ENCODE measurements at places on chromosomes 12 and 14.

DNA sequence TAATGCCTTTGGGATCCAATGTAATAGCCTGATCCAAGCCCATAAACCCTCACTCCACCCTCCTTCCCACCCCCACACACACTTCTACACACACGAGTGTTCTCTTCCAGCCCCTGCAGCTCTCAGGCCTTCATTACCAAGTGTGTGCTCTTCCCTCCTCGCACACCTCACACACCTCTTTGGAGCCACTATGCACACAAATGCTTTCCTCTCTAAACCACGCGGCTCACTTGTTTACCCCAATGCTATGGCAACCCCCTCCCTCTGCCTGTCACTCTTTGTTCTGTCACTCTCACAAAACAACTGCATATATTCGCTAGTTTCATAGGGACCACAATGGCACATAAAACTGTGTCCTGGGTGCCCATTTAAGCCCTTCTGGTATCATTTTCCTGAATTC, 35.1 kb downstream of the PPP2R5E start:
- no peak for DNase-seq

- no peak for DNase-seq
These were observed 121.7 kb downstream of the ZNF664 start for GRCh38 chr12:124094733-124095132.

- DNase-seq = no peak
These were observed 82.7 kb upstream of the KITLG start for GRCh38 chr12:88662961-88663360.

DNA sequence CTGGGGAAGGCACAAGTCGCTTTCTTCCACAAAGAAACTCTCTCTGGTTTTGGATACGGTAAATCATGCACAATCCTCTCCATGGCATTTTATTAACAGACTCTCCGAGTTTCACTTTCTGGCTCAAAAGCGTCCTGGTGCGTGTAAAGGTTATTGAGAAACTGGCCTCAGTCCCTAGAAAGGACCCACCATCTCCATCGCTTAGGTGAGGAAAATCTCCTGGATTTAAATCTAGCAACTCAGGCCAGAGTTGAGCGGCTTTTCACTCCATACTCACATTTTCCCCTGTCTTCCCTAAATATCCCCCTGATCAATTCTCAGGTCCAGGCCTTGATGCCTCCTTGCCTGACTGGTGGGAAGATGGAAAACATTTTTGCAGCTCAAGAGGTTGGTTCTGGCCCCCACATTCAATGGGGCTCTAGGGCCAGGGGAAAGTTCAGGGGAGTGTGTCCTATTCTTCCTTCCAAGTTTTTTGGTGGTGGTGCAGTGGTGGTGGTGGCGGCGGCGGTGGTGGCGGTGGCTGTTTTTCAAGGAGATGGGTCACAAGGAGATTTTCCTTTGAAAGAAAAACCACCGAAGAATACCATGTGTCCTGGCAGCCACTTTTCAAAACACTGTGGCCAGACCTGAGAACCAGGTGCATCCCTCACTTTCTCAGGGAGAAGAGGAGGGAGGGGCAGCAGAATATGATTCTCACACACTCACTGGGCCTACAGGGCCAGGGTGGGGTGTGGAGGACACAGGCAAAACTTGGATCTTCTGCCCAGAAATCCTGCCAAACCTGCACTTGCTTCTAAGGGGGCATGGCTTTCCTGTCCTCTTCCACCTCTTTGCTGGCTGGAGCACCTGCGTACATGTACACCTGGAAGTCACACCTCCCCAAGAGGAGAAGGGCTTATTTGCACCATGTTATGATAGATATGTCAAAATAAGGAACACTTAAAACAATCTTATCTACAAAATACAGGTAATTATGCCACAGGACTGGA, 46.7 kb upstream of the PNMA1 start:
- no peak for DNase-seq

DNA sequence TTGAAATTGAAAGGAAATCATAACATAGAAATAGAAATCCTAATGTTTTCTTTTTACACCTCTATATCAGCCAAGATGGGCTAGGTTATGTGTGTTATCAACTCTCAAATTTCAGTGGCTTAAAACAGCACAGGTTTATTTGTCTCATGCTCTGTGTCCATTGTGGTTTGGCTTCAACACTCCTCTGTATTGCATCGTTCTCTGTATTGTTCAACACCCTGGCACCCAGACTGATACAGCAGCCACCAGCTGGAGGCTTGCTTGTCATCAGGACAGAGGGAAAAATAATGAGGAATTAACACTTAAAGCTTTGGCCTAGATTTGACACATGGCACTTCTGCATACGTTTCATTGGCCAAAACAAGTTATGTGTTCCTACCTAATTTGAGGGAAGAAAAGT, 234.2 kb upstream of the ARHGAP5 start:
- DNase-seq = no peak

GRCh38 chr14:51401756-51402155, 161.7 kb downstream of the TMX1 start:
- no peak for DNase-seq

GRCh38 chr12:6774499-6775062, 2.3 kb downstream of the LAG3 start:
- DNase-seq = no peak

- no peak for DNase-seq
These were observed 4.8 kb downstream of the MEG3 start for GRCh38 chr14:100830681-100831080.

DNA sequence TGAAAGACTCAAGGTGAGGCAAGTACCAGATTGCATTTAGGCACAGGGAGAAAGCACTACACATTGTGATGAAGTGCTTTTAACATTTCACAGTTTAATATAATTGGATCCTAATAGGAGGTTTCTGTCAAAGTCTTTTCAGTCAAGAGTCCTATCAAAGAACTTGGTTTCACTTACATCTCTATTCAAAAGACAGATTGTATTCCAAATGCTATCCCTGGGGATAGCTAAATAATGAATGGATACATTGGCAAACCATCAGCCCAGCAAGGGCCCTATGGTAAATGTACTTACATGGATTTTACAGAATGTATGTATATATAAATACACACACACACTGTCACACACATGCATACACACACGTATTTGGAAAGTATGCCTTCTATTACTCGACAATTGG, 655.5 kb upstream of the FLRT2 start:
- no peak for DNase-seq

DNA sequence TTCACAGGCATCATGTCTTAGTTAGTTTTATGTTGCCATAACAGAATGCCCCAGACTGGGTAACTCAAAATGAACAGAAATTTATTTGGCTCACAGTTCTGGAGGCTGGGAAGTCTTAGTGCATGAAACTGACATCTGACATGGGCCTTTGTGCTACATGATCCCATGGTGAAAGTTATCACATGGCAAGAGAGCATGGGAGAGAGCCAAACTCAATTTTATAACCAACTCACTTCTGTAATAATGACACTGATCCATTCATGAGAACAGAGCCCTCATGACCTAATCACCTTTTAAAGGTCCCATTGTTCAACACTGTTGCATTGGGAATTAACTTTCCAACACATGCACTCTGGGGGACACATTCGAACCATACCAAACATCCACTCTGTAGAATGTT, 1015.1 kb downstream of the DIO2 start:
- DNase-seq = no peak

- DNase-seq = no peak
These were observed 1027.0 kb downstream of the VRK1 start for GRCh38 chr14:97824218-97824617.

DNA sequence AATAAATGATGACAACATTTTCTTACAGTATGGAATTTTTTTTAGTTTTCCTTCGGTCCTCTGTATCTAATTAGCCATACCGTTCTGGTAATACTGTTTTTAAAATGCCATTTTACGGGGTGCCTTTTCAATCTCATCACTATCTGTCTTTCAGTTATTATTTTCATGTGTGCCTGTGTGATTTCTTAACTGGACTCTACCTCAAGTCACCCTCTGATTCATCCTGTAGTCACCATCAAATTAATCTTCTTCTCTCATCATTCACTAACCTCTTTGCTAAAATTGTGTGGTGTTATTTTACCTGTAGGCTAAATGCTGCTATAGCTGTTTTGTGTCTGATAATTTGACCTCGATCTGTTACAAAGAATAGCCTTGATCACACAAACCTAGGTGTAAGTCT, 16.0 kb upstream of the CCT2 start:
- no peak for DNase-seq

GRCh38 chr14:22280497-22281316, 308.3 kb downstream of the DAD1 start:
- DNase-seq = no peak

DNA sequence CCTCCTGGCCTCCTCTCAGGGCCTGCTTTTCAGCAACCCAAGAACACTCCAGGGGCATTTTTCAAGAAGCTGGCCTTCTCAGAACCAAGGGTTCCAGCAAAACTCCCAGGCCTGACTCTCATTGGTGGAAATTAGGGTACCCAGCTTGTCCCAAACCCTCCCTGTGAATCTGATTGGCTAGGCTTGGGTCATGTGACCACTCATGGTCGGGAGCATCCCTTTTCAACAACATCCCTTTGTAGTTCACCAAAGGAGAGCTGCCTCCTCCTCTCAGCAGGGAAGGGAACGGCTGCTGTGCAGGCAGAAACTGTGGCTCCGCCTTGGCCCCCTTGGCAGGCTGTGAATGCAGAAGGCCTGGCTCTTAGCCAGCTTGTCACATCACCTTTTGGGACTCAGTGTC, 94.5 kb downstream of the AACS start:
- DNase-seq = no peak

GRCh38 chr12:116201908-116202307, 75.6 kb downstream of the MED13L start:
- no peak for DNase-seq

DNA sequence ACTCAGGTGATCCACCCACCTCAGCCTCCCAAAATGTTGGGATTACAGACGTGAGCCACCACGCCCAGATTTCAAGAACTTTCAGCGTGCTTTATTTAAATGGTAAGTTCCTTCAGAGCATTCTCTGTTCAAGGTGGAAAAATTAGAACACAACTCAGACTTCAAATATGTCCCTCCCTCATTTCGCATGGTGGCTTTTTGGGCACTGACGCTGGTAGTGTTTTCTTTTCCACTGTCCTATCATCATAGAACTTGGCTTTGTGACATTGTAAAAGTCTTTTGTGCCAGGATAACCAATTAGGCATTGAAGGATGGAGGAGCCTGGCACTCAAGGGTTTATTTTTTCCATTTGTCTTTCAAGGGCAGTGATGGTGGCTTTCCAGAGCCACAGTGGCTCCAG, 190.8 kb downstream of the NUAK1 start:
- DNase-seq = no peak

DNA sequence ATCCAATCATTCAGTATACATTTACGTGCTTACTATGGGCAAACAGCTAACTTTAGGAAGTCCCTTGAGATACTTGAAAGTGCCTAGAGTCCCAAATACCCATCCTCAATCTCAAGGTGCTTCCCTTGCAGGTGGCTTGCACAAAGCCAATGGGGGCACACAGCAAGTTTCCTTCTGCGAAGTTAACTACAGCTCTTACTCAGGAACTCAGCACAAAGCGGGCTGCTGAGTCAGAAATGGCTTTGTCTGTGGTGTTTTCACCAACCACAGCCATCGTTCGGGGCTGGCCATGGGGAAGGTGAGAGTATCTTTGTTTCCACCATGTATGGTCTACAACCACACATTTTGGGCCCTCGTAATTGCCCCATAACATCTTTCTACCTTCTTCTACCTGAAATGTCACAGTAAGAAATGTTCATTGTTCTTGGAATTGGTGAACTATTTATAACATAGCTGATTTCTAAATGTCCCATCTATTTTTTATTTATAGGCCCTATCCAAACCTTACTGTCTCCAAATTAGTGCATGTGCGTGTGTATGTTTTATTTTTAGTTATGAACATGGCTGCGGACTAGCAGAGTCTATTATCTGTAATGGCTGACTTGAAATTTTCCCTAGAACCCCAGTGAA, 13.9 kb downstream of the MFAP5 start:
- DNase-seq = no peak

GRCh38 chr12:80589077-80589476, 118.4 kb upstream of the MYF6 start:
- DNase-seq = no peak

GRCh38 chr12:97275728-97276590, 186.6 kb upstream of the RMST start:
- no peak for DNase-seq

DNA sequence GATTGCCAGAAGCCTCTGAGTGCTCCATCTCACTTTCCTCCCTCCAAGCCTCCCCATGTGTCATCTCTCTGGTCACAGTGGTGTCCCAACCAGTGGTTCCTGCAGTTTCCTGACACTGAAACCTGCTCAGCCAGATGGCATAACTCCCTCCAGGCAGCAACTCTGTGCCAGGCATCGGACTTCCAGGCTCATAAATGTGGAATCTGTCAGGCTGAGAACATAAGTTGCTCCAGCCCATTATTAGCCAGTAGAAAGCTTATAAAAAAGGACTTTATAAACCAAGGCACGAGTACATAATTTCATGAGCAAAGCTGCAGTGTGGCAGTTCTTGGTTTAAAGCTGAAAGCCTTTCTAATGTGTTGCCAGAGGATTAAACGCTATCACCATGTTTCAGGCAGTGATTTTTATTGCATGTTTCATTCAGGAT, 194.3 kb downstream of the DACT1 start:
- no peak for DNase-seq
